ENCODE measurements at places on chromosomes 3 and 15.

DNA sequence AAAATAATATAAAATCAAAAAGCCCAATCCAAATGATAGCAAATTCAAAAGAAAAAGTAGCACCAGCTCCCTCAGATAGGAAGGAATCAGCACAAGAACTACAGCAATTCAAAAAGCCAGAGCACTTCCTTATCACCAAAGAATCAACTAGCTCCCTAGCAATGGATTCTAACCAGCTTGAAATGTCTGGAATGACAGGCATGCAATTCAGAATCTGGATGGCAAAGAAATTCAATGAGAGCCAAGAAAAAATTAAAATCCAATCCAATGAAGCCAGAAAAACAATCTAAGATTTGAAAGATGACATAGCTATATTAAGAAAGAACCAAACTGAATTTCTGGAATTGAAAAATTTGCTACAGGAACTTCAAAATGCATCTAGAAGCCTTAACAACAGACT is 1334.4 kb upstream of the ALCAM start:
- no peak for DNase-seq

DNA sequence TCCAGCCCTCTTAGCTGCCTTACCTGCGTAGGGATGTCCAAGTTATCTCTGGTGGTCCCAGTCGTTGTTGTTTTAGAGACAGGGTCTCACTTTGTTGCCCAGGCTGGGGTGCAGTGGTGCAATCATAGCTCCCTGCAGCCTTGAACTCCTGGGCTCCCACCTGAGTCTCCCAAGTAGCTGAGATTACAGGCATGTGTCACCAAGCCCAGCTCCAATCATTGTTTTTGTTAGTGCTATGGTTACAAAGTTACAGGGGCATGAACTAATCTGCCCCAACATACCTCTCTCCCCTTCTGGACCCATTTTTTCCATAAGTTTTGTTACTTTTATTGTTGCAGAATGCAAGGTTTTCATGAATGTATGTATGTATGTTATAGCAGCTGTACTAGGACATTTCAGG is 54.7 kb downstream of the CTDSPL2 start:
- no peak for DNase-seq

DNA sequence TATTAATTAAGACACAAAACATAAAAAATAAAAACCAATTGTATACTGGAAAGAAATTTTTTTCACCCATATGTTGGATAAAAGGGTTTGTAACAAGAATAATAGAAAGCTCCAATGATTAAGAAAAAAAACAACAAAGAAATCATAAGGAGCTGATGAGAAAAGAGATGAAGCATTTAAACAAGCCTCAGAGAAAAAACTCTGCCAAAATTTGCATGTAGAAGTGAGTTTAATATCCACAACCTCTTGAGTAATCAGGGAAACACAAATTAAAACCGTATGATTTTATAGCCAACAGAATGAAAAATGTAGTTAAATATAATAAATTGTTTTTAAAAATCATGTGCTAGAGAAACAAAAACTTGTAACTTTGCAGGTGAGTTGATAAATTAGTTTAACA is 192.9 kb downstream of the BCHE start:
- DNase-seq = no peak

DNA sequence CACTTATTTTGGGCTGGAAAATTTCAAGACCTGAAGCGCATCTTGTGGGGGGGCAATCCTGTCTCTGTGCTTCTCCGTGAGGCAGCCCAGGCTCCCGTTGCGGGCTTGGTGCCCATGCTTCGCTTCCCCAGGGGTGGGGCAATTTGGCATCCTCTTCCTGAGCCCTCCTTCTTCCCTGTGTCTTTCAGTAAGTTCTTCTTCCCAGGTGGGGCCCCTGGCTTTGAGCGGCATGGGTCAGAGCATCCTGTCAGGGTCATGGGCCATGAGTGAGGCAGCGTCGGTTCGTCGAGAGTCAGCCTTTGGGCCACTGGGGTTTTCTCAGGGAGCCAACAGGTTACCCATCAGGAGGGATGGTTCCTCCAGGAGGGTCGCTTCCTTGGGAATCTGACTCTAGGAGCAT is 200.7 kb downstream of the UBE3A start:
- no peak for DNase-seq

GRCh38 chr3:43692971-43693370 is 2.2 kb downstream of the ABHD5 start:
- DNase-seq = no peak

All from HCT116 (cell line).